ENCODE measurements at places on chromosomes 13 and 19.

DNA sequence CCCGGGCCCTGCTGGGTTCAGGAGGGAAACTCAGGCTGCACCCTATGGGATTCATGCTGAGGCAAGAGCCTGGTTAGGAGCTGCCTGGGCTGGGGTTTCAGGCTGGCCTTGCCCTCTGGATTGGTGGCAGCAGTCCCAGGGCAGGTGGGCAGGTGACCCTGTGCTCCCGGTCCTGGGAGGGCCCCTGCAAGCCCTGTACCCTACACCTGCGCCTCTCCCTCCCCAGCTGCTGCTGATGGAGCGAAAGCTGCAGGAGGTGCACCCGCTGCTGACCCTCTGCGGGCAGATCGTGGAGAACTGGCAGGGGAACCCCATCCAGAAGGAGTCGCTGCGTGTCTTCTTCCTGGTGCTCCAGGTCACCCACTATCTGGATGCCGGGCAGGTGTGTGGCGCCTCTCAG, 20.4 kb downstream of the MAU2 start:
- no peak for DNase-seq

GRCh38 chr19:54196536-54196935, 4.1 kb upstream of the RPS9 start:
- DNase-seq: no peak

- DNase-seq: peak; percentile 93
These were observed 26.5 kb downstream of the MAN2B1 start for GRCh38 chr19:12639901-12640613.

GRCh38 chr13:95924389-95924994, 128.7 kb downstream of the UGGT2 start:
- peak; percentile 10 for DNase-seq

GRCh38 chr13:77832339-77833100, 86.1 kb downstream of the EDNRB start:
- DNase-seq: peak; percentile 62

DNA sequence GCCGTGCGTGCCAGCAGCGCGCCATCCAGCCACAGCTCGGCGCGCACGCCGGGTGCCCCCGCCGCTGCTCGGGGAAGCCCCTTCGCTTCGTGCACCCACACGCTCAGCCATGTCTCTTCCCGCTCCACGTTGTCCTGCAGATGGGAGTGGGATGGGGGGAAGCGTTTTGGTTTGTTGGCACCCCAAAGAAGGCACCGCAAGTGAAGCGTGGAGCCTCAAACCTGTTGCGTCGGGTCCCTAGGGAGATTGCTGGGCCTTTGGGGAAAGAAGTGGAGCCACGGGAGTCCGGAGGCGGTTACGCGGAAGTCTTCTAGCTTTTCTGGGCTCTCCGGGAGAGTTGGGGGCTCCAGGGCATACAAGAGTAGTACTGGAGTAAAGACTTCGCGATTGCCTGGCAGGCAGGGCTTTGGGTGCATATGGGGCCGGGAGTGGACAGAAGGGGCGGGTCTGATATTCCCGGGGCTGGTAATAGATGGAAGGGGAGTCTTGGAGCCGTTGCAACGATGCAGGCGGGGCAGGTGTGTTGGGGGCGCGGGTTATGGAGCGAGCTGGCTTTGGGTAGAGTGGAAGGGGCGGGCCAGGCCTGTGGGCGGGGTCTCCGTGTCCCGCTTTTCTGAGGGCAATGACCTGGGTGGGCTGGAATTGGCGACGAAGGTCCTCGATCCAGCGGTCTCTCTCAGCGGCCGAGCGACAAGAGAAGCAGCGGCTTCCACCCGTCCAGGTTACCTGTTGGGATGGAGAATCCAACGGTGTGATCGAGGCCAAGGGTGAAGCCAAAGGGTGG, 6.5 kb downstream of the RASAL3 start:
- no peak for DNase-seq

GRCh38 chr13:31965361-31966066, 66.1 kb upstream of the FRY start:
- peak; percentile 38 for DNase-seq

DNA sequence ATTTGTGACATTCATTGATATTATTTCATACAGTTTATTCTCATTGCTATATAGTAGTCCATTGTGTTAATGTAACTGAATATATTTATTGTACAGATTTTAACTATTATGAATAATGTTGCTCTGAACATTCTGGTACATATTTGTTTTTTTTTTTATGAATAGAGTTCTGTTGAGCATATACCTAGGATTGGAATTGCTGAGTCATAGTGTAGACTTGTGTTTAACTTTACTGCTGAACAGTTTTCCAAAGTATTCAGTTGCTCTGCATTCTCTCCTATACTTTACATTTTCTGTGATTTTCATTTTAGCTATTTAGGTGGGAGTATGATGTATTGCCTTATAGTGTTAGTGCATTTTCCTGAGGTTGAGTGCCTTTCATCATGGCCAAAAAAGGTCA, 97.5 kb downstream of the MAB21L1 start:
- no peak for DNase-seq

GRCh38 chr13:33863188-33863789, 45.3 kb downstream of the RFC3 start:
- no peak for DNase-seq

DNA sequence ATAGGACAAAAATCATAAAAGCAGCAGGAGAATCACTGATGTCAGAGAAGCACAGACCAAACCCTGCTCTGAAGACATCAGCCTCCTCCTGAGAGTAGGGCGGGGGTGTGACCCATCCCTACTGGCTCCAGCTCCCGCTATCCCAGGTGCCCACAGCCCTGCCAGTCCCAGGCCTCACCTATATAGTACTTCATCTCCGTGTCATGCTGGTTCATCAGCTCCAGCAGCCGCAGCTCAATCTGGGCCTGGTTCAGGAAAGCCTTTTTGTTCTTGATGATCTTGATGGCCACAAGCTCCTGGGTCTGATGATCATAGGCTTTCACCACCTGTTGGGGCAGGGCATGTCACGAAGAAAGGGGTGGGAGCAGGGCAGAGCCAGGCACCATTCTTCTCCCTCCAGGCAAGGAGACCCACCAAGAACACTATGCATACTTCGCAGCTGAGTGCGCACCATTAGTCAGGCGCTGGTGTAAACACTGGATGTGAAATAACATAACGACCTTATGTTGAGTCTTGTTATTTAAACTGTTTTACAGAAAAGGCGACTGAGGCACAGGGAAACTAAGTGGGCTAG, 4.2 kb downstream of the DYRK1B start:
- DNase-seq: no peak

GRCh38 chr13:29081036-29081435, 260.9 kb downstream of the MTUS2 start:
- peak; percentile 61 for DNase-seq

GRCh38 chr19:30444253-30444671, 72.1 kb downstream of the ZNF536 start:
- DNase-seq: no peak

- no peak for DNase-seq
These were observed 1152.2 kb upstream of the SPRY2 start for GRCh38 chr13:81493144-81493543.

DNA sequence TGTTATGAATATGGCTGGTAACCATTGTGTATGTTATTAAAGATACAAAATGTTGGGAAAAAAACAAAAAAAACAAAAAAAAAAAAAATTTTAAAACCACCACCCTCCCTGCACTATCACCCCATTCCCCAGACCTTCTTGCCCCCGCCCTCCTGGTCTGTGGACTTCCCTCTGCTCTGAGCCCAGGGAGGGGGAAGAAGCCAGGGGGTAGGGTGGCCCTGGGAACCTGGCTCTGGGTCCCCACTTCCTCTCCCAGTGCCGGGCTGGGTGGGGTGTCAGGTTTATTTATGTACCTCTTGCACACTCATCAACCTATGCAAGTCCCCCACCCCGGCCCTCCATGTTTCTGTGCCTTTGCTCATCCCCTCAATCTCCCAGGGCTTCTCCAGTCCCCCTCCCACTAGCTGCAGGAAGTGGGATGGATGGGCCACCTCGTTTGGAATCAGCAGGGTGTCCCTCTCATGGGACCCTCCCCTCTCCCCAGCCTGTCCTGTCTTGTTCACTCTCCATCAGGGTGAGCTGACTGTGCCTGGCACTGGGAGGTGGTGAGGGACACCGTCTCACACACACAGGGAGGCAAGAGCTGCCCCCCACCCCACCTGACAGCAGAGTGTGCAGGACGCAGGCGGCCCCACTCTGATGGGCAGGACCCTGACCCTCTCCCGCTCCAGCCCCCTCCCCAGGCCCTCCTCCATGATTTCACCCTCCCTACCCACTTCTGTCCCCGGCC, 5.9 kb downstream of the PAF1 start:
- no peak for DNase-seq

- DNase-seq: no peak
These were observed 468.0 kb downstream of the UQCRFS1 start for GRCh38 chr19:28744943-28745342.

GRCh38 chr19:16327911-16328823, 3.5 kb downstream of the KLF2 start:
- DNase-seq: peak; percentile 97

- DNase-seq: peak; percentile 1
These were observed 699.0 kb downstream of the GPC5 start for GRCh38 chr13:92097337-92097903.
